ENCODE measurements at places on chromosomes 12 and 14.

DNA sequence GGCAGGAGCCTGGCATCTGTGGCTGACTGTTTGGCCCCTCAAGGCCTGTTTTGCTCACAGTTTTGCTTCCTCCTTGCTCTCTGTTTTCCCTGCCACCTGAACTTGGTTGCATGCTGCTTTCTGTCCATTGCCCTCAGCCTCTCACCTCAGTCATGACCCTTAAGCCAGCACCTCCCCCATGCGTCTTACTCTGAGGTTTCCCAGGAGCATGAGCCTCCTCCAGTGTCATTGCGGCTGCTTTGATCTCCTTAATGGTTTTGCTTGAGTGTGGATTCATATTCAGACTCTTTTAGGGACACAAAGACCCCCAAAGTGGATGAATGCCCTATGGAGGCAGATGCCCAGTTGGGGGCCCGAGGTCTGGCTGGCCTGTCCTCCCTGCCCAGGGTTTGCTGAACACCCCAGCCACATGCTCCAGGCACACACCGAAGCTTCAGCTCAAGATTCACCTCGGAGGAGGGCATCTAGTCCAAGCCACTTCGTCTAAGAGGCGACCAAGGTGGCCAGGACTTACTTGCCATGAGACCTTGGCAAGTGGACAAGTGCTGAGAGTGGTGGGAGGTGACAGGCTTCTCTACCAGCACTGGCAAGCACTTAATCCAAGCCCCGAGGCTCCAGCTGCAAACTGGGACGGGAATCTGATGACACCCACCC, 95.4 kb upstream of the DIO3 start:
- no peak for DNase-seq

GRCh38 chr12:107167756-107168155, 74.4 kb upstream of the CRY1 start:
- DNase-seq: no peak

DNA sequence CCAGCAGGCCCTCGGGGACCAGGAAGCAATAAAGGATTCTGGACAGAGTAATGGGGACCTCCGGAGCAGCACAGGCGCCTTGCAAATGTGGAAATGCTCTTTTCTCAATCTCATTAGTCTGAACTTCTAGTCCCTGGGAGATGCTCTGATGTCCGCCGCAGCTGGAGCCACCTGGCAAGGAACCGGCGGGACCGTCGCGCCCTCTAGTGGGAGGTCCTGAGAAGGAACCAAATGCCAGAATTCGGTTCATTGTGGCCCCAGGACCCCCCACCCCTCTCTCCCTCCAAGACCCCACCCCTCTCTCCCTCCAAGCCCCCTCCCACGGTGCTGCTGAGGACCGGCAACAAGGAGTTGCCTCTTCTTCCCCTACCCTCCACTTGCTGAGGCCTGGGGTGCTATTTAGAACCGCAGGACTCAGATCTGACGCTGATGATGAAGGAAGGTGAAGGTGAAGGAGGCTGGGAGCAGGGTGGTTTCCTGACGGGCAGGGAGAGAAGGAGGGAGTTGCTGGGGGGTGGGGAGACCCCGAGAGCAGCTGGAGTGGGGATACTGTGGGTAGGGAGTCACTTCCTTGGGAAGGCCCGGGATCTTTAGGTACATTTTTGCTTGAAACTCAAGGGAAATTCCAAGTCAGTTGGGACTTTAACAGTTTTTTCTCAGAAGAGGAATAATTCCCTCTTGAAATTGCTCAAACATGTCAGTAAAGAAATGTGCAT, 42.5 kb downstream of the SMIM41 start:
- peak; percentile 72 for DNase-seq

DNA sequence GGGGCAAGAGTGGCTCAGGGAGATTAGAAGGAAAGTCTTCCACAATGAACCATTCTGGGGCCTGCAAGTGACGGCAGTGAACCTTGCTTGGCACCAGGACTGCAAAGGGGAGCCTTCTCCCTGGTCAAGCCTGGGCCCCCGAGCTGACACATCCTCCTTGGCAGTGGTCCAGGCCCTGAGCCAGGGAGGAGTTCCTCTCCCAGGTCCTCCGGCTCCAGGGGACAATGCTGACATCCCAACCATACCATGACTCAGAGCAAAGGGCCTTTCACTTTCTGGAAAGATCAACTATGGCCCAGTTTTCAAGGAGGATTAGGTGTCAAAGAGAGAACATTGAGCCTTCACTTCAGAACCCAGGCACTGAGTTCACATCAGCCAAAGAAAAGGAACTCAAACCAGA, 756.5 kb upstream of the TBX3 start:
- no peak for DNase-seq

- DNase-seq: no peak
These were observed 162.3 kb downstream of the NDUFA12 start for GRCh38 chr12:94841177-94841576.

DNA sequence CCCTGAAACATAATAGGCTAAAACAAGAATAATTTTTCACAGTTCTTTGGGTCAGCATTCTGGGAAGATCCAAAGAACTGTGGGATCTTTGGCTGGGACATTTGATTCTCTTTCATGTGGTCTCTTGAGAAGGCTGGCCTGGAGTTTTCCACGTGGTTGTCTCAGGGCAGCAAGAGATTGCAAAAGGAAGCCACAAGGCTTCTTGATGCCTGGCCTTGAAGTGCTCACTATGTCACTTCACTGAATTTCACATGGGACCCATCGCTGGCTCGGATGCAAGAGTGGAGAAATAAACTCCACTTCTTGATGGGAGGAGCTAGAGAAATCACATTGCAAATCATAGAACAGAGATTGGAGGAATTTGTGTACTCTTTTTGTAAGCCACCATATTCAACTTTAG, 343.4 kb downstream of the MED13L start:
- no peak for DNase-seq

- DNase-seq: no peak
These were observed 65.3 kb downstream of the PDE6H start for GRCh38 chr12:15038137-15038536.

DNA sequence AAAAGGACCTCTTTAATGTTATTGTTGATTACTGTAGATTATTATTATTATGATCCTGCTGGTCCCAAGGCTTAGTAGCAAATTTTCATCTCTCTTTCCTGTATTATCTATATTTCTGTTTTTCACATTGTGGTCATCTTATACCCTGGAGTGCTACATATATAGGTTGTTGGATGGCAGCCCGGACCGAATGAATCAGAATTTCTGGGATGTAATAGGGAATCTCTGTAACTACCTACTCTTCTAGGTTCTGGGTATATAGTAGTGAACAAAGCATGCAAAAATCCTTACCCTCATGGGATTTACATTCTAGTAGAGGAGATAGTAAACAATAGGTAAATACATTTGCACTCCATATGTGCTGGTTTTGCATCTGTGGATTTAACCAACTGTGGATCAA, 31.4 kb downstream of the NUBPL start:
- no peak for DNase-seq

- no peak for DNase-seq
These were observed 13.8 kb upstream of the SCARB1 start for GRCh38 chr12:124877423-124877822.

- no peak for DNase-seq
These were observed 115.0 kb downstream of the TPH2 start for GRCh38 chr12:72053604-72054003.

DNA sequence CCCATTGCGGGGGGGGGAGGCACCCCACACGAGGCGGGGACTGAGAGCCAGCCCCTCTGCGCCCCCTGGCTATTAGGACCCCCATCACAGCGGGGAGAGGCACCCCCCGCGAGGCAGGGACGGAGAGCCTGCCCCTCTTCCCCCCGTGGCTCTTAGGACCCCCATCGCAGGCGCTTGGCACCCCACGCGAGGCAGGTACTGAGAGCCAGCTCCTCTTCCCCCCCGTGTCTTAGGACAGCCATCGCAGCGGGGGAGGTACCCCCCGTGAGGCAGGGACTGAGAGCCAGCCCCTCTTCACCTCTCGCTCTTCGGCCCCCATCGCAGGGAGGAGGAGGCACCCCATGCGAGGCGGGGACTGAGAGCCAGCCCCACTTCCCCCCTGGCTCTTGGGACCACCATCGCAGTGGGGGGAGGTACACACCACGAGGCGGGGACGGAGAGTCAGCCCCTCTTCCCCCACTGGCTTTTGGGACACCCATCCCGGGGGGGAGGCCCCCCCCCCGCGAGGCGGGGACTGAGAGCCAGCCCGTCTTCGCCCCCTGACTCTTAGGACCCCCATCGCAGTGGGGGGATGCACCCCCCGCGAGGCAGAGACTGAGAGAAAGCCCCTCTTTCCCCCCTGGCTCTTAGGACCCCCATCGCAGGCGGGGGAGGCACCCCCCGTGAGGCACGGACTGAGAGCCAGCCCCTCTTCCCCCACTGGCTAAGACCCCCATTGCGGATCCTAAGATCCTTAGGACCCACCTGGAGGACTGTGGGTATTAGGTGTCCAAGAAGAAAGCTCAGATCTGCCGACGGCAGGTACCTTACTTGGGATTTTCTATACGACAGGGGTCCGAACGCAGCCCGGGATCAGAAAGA, 198.6 kb upstream of the PZP start:
- DNase-seq: no peak

DNA sequence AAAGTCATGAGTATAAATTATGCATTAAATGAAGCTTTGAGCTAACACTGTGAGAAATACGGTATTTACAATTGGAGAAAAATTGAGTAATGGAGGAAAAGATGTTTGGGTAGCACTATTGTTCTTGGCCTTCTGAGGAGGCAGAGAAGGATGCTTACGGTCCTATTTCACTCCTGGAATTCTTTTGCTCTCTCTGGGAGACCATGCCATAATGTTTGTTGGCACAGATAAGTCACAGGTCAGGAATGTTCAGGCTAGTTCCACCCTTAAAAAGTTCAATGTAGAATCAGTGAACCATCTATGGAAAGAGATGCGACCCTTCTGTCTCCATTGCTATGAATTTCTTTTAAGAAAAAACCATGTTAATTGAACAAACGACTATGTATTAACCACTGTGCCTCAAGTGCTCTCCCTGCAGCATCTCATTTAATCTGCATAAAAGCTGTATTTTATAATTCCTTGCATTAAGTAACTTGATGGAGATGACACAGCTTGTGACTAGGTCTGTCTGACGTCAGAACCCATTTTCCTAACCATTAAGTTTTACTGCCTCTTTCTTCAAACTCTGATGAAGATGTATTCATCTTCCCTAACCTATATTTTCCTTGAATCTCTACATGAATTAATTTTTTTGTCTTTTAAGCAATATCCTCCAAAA, 9.5 kb downstream of the BATF start:
- no peak for DNase-seq

DNA sequence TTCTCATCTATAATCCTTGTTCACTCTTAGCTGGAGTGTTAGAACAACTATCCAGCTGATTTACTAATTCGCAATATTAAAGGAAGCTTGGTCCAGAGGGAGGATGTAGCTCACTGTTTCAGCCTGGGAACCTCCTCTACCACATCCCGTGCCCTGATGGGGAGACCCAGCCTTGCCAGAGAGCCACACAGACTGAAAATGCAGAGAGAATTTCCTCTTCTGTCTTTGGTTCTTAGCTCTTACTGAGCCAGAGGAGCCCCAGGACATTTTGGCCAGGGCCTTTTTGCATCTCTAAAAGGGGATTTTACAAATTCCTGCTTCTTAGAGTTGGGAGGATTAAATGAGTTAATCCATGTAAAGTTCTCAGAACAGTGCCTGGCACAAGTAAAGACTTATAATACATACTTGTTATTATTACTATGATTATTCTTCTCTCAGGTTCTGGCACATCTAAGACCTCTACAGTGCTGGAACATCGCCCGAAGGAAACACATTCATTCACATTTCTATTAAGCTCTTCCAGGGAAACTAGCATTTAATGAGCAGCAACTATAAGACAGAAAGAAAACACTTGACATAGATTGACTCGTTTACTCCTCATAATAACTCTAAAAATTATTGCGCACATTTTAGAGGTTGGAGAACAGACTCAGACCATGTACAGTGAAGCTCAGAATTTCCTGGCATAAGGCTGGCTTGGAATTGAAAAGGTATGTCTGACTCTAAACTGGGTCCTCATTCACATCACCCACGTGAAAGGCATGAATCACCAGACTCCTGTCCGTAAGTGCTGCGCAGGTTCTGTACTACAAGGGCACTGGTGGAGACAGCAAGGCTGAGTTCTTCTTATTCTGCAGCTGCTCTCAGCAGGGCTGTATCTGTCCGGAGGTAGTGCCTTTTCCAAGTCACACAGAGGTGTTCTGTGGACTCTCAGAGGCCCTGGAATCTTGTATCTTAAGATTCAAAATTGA, 27.8 kb upstream of the AEBP2 start:
- no peak for DNase-seq

GRCh38 chr12:118880720-118881493, 100.4 kb upstream of the SRRM4 start:
- DNase-seq: no peak

DNA sequence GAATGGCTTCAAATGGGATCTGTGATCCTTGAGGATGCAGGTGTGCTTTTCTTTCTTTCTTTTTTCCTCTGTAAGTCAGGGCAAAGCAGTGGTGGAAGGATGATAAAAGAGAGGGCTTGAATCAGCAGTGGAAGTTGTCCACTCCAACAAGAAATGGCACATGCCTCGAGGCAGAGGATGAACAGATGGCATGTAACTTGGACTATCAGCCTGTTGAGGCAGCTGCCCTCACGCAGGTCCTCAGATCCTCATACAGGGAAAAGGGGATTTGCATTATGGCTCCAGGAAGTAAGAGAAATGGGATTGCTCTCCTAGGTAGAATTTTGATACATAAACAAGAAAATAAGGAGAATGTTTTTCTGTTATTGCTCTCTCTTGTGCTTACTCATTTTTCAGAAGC, 368.0 kb downstream of the FUT8 start:
- no peak for DNase-seq

DNA sequence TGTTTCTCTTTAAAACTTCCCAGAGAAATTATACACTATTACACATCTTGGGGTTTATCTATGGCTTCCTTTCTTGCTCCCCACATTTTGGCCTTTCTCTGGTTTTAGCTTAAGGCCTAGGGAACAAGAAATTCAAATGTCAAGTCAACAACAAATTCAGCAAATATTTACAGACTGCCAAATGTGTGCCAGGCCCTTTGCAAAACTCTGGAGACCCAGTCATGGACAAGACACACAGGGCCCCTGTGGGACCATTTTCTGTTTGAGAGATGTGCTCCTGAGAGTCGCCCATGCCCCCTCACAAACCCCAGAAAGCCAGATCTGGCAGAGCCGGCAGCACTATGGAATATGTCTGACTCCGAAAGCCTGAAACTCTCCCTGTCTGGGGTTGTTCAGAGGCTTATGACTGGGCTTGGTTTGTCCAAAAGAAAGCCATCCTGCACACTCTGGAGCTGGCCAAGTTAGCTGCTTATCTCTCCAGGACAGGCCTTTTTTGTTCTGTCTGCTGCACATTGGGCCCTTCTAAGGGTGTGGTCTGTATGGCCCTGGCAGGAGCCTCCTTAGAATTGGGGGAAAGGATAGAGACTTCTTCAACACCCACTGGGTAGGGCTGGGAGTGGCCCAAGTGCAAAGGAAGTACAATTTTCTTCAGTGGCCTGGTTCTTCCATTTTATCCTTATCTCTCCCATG, 1.1 kb upstream of the KRT3 start:
- DNase-seq: no peak
